ENCODE measurements at places on chromosomes 3 and 15. TPM values are rescaled to one million over a fixed set of nuclear protein-coding genes. Genes with fewer than 3 reads are reported as not detected.

SNRPN gene
- total RNA-seq = 97.4 TPM

MUC20 gene
- 8.4 TPM for total RNA-seq

DNA sequence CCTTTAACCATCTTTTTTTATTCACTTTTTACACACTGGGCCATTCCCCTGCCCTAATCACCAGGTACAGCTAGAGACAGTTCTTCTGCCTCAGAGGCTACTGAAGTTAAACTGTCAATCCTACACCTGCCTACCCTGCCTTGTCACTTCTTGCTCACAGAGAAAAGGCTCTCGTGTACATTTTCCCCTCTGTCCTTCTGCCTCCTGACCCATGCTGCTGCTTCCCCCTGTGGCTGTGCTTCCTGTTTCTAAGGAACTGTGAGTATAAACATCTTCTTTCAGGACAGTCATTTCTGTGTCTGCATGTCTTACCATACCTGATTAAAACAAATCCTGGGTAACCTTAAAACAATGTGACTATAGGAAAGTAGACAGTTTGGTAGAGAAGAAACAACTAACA lies 236.4 kb upstream of the MRPL3 start:
- no peak for DNase-seq

- DNase-seq = no peak
Measured at GRCh38 chr15:73344056-73344455, 24.7 kb downstream of the HCN4 start.

HHLA2 gene
- total RNA-seq = not detected

DNA sequence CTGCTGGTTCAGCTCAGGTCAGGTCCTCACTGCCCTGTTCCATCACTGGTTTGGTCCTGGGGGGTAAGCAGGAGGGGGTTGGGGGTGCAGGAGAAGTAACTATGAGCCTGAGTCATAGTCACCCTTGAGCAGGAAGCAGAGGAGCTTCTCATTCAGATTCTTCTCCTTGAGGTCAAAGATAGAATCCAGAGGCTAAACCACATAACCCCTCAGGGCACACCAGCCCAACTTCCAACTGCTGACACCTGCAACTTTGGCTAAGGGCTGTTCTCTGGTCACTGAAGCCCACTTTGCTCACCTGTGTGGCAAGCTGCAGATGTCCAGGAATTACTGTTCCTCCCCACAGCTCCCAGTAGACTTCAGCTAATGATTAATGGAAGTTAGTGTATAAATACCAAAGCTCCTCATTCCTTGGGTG lies 48.8 kb upstream of the LRRFIP2 start:
- DNase-seq = no peak

DNA sequence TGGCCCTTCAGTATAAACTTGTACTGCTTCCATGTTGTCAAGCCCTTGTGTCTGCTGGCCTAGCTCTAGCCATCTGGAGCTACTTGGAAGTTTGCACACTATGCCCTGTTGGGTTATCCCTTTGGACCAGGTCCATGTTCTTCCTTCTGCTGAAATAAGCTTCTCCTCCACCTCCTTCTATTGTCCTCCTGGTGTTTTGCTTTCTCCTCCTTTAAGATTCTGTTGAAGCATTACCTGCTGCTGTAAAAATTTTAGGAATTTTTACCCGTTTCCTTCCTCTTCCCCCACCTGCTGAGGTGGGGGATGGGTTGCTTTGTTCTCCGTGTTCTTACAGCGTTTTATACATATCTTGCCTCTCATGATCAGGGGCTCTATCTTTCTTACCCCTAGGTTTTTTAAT lies 51.7 kb downstream of the SH3GL3 start:
- DNase-seq = no peak

GOLGA6L22 gene
- total RNA-seq = not detected

- no peak for DNase-seq
Measured at GRCh38 chr15:36612063-36612788, 32.8 kb downstream of the CDIN1 start.

DNA sequence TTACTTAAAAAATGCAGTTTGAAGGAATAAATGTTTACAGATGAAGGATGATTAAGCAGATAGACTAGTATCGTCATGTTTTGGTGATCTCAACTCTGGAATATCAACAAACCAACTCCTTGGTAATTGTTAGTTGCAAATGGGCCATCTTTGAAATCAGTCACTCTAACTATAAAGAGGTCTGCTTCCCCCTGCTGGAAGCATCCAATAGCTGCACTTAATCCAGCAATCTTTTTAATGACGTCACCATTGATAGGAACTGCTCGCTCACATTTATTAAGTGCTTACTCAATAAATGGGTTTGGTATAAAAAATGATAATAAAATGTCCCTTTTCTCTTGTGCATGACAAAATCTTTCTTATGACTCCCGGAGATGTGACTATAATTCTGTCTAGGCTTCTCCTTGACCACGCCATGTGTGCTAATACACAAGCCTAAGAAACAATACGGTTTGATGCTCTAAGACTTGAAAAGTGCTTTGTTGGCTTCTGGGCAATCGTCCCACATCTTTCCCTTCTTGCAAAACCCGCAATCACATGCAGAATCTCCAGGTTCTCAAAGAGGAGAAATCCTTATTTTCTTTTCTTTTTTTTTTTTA lies 227.6 kb upstream of the POU1F1 start:
- no peak for DNase-seq

MYH15 gene
- 0.05 TPM for total RNA-seq

DNA sequence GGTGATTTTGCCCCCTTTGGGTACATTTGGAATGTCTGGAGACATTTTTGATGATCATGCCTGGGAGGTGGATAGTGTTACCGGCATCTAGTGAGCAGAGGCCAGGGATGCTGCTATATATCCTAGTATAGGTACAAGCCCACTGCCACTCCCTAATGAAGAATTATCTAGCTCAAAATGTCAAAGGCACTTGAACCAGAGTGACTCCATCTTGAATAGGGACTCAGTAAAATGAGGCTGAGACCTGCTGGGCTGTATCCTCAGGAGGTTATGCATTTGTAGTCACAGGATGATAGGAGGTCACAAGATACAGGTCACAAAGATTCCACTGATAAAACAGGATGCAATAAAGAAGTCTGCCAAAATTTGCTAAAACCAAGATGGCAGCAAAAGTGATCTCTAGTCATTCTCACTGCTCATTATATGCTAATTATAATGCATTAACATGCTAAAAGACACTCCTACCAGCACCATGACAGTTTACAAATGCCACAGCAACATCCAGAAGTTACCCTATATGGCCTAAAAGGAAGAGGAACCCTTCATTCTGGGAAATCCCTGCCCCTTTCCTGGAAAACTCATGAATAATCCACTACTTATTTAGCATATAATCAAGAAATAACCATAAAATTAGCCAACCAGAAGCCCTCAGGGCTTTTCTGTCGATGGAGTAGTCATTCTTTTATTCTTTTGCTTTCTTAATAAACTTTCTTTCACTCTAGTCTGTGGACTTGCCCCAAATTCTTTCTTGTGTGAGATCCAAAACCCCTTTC lies 40.0 kb upstream of the FAM3D start:
- no peak for DNase-seq
